ENCODE measurements at places on chromosomes 4 and X. TPM values are rescaled to one million over a fixed set of nuclear protein-coding genes. Genes with fewer than 3 reads are reported as not detected.
A peak's percentile ranks its signal among the peaks of the same experiment; 100 is the strongest.

GRCh38 chr4:26069218-26069617 lies 155.2 kb downstream of the SMIM20 start:
- DNase-seq, result no peak

RNF175 gene
- total RNA-seq, result 0.35 TPM

DNA sequence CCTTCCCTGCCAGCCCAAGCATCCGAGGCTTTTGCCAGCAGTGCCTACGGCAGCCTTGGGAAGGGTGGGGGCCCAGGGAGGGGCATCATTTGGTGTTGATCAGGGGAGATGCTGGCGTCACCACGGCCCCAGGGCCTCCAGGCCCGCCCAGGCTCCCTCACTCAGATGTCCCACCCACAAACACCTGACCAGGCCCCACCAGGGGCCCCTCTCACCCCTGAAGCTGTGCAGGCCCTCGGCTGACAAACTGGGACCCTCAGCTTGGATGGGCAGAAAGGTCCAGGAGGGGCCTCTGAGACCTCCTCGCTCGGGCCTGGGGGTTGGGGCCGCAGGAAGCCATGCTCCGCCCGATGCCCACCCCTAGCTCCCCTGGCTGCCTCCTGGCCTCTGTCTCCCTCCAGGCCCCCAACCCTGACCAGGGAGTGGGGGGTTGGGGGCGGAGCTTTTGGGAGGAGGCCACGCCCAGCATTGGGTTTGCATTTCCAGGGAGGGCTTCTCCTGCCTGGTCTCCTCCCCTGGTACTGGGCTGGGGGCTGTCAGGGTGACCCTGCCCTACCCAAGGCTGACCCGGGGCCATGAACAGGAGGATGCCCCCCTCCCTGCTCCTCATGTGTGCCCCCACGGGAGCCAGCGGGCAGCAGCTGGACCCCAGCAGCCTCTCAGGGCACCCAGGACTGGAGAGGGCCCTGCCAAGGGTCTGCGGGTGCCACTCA lies 33.4 kb upstream of the SPON2 start:
- DNase-seq, result no peak

GRCh38 chr4:28248269-28248668 lies 1387.6 kb downstream of the STIM2 start:
- DNase-seq, result no peak

GRCh38 chr4:116064331-116064730 lies 950.9 kb upstream of the NDST4 start:
- no peak for DNase-seq

GPR50 gene
- not detected for total RNA-seq

DNA sequence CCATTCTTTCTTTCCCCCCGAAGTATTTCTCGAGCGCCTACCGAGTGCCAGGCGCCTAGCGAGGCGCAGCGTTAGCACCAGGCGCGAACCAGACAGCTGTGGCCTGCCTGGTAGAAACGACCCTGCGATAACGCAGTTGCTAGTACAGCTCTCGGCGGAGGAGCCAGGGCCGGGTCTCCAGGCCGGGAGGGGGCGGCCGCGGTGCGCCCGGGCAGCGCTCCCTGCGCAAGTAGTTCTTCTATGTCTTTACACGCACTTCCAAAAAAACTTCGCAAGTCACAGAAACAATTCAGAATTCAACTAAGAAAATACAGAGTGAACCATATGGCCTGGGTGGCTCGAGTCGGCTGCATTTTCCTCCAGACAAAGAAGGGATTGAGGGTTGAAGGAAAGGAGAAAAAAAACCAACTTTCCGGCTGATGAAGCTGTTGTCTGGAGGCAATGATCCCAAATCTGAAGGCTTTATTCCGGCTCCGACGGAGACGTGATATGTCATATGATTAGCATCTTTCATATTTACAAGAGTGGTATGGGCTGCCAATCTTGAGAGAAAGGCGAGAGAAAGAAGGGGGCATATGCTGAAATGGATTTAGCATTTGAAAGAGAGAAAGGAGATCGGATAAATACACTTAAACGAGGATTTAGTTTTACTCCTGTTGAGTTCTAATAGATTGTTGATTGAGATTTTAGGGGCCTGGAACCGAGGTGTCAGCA lies 7.2 kb upstream of the NEUROG2 start:
- peak; percentile 9 for DNase-seq

CAPN6 gene
- 0.87 TPM for total RNA-seq

DNA sequence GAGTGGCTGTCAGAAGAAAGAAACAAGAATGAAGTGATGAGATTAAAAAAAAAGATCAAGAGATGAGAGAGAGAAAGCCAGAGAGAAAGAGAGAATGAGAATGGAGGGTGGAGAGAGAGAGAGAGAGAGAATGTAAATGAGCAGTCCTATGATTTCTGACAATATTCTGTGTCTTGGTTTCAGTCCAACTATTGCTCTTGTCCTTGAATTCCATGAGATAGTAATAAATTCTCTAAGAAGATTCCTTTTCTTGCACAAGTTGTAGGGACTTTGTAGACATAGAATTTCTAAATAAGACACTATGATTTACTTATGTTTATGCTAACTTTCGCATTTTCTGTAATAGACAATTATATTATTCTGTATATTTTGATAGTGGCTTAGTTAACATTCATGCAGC lies 149.6 kb upstream of the CTSO start:
- no peak for DNase-seq

GRCh38 chr4:66750273-66750672 lies 795.0 kb downstream of the CENPC start:
- no peak for DNase-seq

DNA sequence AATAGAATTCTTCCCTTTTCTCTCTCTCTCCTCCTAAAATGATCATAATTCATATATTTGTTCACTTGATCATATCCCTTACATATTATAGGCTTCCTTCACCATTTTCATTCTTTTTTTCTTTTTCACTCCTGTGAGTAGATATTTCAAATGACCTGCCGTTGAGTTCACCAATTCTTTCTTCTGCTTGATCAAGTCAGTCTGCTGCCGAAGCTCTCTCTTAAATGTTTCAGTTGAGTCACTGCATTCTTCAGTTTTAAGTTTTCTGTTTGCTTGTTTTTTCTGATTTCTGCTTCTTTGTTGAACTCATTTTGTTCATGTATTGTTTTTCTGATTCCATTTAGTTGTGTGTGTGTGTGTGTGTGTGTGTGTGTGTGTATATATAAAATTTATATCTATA lies 354.3 kb downstream of the GPAT3 start:
- peak; percentile 75 for DNase-seq

GRCh38 chr4:985123-985830 lies 1.6 kb upstream of the IDUA start:
- DNase-seq, result no peak

CT45A3 gene
- not detected for total RNA-seq

PPP1R2C gene
- not detected for total RNA-seq

GRCh38 chr4:42627885-42628646 lies 28.8 kb downstream of the ATP8A1 start:
- DNase-seq, result no peak

GRCh38 chr4:163744861-163745260 lies 250.4 kb downstream of the TMA16 start:
- DNase-seq, result no peak

FHIP1A gene
- total RNA-seq, result 17.0 TPM
